ENCODE measurements at places on chromosomes 5 and 9. TPM values are rescaled to one million over a fixed set of nuclear protein-coding genes. Genes with fewer than 3 reads are reported as not detected.

GRCh38 chr9:136508729-136509500 is 26.1 kb upstream of the SEC16A start:
- H3K27ac ChIP-seq = peak overlapping the region; percentile 17
- DNase-seq = no peak
- no peaks in the 10 kb centered on the region for H3K27me3 ChIP-seq
- H3K36me3 ChIP-seq = peaks cover 98% of the 10 kb centered on the region

DNA sequence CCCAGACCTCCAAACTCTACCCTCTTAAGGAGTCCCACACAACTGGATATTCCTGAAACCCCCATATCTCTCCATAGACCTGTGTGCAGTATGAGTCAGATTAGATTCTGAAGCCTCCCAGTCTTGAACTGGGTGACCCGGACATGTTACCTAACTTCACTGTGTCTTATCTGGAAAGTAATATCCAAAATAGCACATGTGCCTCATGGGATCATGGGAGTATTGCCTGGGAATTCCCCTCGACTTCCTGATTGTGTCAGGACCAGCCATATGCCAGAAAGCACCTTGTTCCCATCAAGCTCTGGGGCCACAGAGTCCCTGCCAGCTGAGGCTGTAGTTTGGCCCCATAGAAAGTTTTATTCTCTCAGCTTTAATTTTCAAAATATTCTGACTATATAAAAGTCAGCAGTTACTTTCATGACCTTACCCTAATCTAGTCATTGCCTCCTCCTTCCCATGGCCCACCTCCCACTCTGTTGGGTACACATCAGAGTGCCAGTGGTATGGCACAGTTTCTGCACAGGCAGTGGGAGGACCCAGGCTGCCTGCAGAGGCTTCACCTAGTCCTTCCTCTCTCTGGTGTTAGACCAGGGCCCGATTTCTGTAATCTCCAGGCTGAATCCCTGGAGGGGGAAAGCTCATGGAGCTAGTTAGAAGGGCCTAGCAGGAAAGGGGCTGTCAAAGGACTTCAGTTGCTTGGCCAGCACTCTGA is 19.5 kb upstream of the B4GALT1 start:
- H3K27ac ChIP-seq = no peak overlapping the region
- DNase-seq = no peak
- no peak overlapping the region for H3K4me3 ChIP-seq
- no peaks in the 10 kb centered on the region for H3K36me3 ChIP-seq

GRCh38 chr9:2261421-2262103 is 246.4 kb downstream of the SMARCA2 start:
- H3K4me1 ChIP-seq = no peaks in the 10 kb centered on the region
- no peaks in the 10 kb centered on the region for H3K27me3 ChIP-seq
- no peak overlapping the region for H3K4me3 ChIP-seq

Gene HAVCR2
- 30.7 TPM for total RNA-seq

All from upper lobe of right lung (tissue), 1 donor.